ENCODE measurements at places on chromosomes 4 and X.

DNA sequence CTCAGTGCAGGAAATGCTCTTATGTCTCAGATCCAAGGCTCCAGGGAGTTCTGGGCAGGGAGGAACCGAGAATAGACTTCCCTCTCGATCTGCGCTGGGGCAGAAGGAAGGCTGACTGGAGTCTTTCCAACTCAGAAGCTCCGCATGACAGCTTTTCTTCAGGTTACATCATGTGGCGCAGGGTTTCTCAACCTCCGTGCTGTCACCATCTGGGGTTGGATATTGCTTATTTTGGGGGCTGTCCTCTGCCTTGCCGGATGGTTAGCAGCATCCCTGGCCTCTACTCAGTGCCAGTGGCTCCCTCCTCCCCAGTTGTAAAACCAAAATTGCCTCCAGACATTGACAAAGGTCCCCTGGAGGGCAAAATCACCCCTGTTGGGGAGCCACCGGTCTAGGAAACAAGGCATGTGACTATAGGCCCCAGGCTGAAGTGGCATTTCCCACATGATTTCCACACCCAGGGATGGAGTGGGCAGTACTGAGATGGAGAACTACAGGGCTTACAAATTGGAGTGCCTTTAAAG, 21.4 kb downstream of the REELD1 start:
- no peak for DNase-seq

- no peak for DNase-seq
These were observed 260.2 kb downstream of the UNC5C start for GRCh38 chr4:95288552-95288951.

GRCh38 chrX:12308420-12308819, 170.1 kb downstream of the FRMPD4 start:
- DNase-seq = no peak

GRCh38 chr4:126853715-126854114, 779.0 kb upstream of the INTU start:
- no peak for DNase-seq
